ENCODE measurements at places on chromosomes 12 and 14. TPM values are rescaled to one million over a fixed set of nuclear protein-coding genes. Genes with fewer than 3 reads are reported as not detected.
A peak's percentile ranks its signal among the peaks of the same experiment; 100 is the strongest.

DNA sequence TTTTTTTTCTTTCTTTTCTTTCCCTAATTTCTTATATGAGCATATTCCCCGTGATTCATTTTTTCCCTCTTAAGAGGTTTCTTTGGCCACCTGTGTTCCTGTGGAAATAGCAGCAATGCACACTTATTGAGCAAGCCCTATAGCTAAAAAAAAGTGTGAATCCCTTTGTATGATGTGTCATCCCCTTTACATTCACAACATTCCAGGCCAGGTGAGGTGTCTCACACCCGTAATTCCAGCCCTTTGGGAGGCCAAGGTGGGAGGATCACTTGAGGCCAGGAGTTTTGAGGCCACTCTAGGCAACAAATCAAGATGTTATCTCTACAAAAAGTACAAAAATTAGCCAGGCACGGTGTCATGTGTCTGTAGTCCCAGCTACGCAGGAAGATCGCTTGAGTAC lies 700.4 kb upstream of the TBX3 start:
- DNase-seq, result no peak

DNA sequence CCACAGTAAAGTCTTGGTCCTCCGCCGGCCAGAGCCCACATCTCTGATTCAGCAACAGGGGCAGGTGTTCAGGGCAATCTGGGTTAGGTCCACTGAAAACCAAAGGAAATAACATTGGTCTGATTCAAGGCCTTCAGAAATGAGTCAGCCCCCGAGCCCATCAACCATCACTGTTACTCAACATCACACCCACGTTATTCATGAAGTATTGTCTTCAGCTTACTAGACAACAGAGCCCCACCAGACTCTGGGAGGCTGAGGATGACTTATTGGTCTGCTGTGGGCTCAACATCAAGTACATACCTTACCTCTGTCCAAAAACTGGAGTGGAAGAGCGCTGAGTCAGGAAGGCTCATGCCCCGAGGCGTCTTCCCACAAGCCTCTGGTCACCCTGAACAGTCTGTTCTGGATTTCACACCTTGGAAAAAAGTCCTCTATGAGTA lies 97.5 kb downstream of the ZFP36L1 start:
- peak; percentile 44 for DNase-seq

GRCh38 chr14:103189481-103190470 lies 66.5 kb downstream of the TNFAIP2 start:
- DNase-seq, result no peak

GRCh38 chr14:48614003-48614402 lies 938.6 kb upstream of the MDGA2 start:
- no peak for DNase-seq

DNA sequence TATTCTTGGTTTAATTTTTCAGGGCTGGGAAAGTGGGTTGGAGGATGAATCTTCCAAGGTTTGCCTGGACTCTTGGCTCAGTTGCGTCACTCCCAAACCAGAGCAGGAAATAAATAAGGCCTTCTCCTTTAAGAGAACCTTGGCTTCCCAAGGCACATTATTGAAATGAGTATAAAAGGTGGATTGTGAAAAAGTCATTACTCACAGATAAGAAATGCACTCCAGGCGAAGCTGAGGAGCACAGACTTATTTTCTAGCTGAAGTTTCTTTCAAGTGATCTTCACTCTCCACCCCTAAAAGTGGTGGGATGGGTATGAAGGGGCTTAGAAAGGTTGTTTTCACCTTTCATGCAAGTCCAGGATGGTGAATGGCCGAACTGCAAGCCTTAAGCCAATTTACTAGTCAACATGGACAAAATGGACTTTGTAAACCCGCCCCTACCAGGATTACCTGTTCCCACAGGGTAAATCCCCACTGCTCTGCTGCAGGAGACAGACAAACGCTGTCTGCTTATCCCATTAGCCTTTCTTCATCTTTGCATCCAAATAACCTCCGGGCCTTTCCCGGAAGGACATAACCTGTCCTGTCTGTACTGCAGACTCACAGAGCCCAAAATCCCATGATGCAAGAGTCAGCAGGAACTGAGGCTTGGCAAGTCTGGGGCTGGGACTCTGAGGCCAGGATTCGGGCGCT lies 207.6 kb downstream of the BCL11B start:
- no peak for DNase-seq

DNA sequence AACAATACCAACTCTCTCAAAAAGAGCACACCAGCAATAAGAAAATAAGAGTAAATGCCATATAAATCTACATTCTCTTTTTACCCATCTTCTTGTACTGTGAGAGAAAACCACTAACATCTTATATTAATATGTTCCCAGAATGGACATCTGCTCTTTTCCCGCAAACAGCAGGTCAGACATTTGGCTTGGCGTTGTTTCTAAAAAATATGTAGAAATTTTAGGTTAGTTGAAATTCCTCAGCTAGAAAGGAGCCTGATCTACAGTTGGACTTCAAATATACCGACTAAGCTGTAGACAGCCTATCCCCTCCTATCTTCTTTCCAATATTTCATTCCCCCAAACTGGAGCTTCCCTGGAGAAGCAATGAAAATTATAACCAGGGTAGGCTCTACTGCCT lies 88.7 kb downstream of the PPP2R5E start:
- no peak for DNase-seq

CLEC6A gene
- total RNA-seq, result not detected

- no peak for DNase-seq
Observed at GRCh38 chr14:49982501-49982951, 89.6 kb downstream of the ARF6 start.

SDSL gene
- total RNA-seq, result not detected

- no peak for DNase-seq
Observed at GRCh38 chr12:14902465-14902864, 16.8 kb upstream of the MGP start.

DNA sequence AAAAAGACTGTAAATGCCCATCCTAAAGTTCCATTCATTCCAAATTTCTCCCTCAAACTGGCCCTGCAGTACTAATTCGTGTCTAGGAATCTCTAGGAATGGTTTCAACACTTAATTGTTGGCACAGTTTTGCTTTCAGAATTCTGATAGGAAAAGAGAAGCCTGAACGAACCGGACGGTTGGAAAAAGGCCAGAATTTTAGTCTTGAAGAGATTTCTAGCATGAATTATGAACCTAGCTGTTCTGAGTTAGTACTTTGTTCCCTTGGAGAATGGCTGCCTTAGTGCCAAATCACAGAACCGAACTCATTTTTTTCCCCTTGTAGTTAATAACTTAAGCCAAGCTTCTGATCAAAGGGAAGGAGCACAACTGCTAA lies 262.6 kb downstream of the ADAMTS20 start:
- no peak for DNase-seq

DNA sequence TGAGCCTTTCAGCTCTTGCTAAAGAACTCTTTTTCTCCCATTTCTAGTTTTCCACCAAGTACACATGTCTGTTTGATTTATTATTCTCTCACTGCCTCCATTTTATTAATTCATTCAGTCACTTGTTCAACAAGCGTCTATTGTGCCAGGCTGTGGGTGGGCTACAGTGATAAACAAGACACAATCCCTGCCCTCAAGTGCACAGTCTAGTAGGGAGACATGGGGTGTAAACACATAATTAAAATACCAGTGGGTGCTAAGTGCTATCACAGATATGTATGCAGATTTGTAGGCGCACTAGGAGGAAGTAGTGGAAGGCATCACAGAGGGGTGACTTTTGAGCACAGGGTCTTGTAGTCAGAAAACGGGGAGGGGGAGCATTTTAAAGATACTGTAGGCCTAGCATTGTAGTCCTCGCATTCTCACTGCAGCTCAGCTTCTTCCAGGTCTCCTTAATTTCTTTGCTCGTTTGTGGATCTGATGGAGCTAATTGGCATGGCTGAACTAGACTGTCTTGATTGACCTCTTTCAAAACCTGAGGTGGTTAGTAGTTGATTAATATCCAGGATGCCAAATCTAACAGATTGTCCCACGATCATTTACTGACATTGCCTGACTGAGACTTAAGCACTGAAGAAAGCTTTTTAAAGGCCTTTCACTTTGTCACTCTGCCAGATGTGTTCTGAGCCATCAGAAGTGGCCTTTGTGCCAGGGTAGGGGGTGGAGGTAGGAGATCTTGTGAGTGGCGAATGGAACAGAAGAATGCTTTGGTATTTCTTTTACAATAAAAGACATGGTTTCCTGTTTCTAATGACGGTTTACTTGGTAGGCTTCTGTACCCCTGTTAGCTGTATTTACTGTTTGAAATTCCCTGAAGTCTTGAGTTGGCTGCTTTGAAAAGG lies 116.9 kb downstream of the DIP2B start:
- no peak for DNase-seq

- DNase-seq, result no peak
Observed at GRCh38 chr12:6699259-6699988, 1.2 kb downstream of the PIANP start.

GRCh38 chr12:131348646-131349045 lies 362.2 kb upstream of the SFSWAP start:
- DNase-seq, result no peak

OR6C4 gene
- total RNA-seq, result not detected

SLC10A1 gene
- total RNA-seq, result not detected

DNA sequence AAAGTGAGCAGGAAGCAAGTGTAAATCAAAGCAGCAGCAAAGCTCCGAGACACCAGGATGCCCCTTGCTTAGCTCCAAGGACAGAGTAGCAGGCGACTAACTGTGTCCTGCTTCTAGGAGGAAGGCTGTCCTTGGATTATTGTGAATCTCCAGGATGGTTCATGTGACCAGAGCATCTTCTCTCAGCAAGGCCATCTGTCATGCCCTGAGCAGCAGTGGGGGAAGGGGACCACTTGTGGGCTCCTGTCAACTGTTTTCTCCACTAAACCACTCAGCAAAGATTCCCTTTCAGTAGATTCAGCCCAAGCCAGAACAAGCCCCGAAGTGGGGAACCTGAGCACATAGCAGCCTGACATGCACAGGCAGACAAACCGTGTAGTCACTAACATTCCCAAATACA lies 19.4 kb downstream of the MAP3K9 start:
- no peak for DNase-seq

DNA sequence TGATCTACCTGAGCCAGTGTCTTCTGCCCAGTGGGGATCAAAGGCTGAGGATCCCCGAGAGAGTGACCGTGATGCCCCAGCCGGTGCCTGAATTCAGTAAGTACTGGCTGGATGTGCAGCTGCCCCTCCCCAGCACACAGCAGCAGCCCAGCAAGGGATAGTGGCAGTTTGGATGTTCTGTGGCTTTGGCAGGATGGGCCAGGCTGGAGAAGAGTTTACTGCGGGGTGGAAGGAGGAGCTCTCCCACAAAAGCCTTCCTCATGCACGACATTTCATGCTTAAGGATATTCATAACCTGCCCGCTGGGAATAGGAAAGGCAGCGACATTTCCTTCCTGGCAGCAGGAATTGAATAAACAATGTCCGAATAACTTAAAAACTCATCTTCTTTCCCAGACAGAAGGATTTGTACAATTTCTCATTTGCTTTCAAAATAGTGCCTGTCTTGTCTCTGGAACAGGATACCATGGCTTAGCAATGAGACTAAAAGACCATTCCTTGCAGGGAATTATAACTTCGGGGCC lies 135.6 kb upstream of the PRMT8 start:
- no peak for DNase-seq

DNA sequence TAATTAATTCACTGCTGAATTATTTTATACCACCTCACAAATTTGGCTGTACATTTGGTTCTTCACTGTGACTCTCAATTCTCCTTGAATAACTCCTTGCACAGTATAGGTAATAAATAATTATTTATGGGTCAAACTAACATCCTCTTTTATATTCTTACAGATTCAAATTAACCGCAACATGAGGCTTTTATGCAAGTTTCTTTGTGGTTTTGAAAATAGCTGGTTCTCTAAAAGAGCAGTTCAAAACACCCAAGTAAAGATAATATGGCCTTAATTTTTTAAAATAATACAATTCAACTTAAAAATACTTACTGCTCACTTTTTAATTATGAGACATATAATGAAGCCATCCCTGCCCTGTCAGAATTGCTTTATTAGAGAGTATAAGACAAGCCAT lies 12.9 kb upstream of the TRIM9 start:
- no peak for DNase-seq

GRCh38 chr12:106841510-106842302 lies 67.2 kb downstream of the RIC8B start:
- peak; percentile 18 for DNase-seq

TSPAN9 gene
- 0.18 TPM for total RNA-seq

DNA sequence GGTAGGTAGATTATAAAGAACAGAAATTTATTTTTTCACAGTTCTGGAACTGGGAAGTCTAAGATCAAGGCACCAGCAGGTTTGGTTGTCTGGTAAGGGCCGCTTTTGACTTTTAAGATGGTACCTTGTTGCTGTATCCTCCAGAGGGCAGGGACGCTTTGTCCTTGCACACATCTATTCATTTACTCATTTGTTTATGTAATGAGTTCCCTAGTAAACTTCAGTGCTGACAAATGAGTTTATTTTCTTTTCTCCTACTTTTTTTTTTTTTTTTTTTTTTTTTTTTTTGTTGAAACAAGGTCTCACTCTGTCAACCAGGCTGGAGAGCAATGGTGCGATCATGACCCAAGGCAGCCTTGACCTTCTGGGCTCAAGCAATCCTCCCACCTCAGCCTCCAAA lies 195.7 kb downstream of the FBXL14 start:
- no peak for DNase-seq

CNIH1 gene
- total RNA-seq, result 69.2 TPM

- no peak for DNase-seq
Observed at GRCh38 chr14:76329951-76330350, 46.0 kb upstream of the ESRRB start.

- DNase-seq, result peak; percentile 60
Observed at GRCh38 chr14:69708586-69709560, 58.1 kb upstream of the SRSF5 start.

DNA sequence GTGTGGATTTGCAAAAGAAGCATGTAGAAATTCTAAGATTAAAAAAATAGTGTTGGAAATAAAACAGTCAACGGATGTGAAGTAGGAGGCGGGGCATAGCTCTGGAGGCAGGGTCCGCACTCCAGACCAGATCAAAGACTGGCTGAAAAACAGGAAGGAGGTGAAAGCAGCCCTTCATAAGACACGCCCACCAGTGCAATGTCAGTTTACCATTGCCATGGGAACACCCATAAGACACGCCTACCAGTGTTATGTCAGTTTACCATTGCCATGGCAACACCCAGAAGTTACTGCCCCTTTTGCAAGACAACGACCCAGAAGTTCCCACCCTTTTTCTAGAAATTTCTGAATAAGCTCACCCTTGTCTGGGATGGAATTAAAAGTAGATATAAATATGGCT lies 87.1 kb downstream of the FZD10 start:
- DNase-seq, result no peak

KRT81 gene
- total RNA-seq, result not detected

AICDA gene
- not detected for total RNA-seq

DNA sequence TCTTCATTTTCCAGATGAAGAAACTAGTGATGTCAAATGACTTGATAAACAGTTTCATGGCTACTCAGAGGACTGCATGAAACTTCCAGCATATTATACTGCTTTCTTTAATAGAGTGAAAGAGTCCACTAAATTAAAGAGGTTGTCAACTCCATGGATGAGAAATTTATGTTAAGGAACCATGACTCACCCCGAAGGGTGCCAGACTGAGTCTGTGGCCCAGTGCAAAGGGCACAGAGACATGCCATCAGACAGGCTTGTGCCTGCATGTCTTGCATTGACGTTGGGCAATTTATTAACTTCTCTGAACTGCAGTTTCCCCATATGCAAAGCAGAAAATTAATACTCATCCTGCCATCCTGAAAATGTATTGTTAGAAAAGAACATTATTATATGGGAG lies 382.4 kb downstream of the APAF1 start:
- DNase-seq, result no peak

TCL1A gene
- not detected for total RNA-seq

GRCh38 chr12:103677905-103678304 lies 90.8 kb downstream of the STAB2 start:
- no peak for DNase-seq

Data from activated CD4-positive, alpha-beta memory T cell treated with anti-CD3 and anti-CD28 coated beads, Interleukin-2, amount 10 ng/mL, durations not matched to agents 7 days and 5 days (primary cell).